Ureter (tissue), 1 donor: ENCODE measurements at places on chromosomes 11 and 22. TPM values are rescaled to one million over a fixed set of nuclear protein-coding genes. Genes with fewer than 3 reads are reported as not detected.

Gene BBOX1
- total RNA-seq, result 0.73 TPM

Gene DGAT2
- total RNA-seq, result 24.0 TPM

Gene MS4A1
- total RNA-seq, result 0.49 TPM

Gene MRGPRX4
- not detected for total RNA-seq

DNA sequence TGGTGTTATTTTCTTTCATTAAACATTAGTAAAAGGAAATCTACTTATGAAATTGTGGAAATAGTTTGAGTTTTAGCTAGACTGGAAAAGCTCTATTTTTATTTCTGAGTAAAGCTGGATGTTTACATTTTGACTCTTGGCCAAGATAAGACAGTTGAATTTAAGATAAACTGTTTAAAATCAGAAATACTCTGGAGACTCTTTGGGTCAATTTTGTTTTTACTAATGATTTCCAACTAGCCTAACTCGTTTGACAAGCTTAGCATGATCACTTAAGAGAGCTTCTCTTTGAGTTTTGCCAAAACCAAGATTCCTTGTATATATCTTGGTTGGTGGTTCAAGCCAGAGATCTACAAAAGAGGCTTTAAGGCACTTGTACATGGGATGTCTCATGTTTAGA, 724.8 kb upstream of the LUZP2 start:
- no peak for DNase-seq

DNA sequence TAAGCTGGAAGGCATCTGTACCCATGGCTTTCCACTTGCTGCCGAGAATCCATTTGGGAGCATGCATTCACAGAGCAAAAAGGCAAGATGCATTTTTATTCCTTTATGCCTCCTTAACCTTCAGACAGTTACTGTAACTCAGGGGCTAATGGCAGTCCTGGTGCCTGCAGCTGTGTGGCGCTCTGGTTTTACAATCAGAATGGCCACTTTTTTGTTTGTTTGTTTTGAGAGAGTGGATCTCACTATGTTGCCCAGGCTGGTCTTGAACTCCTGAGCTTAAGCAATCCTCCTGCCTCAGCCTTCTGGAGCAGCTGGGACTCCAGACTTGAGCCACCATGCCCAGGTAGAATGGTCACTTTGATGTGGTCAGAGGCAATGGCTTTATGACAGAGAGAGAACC, 101.8 kb downstream of the NAV2 start:
- no peak for DNase-seq

DNA sequence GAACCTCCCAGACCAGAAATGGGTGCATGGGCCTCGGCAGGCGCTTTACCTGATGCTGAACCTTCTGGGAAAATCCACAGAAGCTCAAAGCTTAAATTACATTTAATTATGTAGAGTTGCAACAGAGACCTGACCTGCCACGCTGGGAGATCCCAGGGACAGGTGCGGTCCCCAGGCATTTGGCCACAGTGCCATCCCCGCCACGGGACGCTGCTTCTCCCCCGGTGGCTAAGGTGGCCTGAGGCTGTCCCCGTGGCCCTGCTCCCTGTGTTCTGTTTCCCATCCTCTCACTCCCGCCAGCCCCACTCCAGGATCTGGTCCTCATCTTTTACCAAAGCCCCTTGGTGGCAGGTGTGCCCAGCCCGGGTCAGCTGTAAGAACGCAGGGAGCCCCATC, 39.6 kb downstream of the GRAMD4 start:
- DNase-seq, result no peak

- no peak for DNase-seq
Measured at GRCh38 chr11:104841185-104841584, 57.1 kb downstream of the CASP12 start.

GRCh38 chr11:61682906-61683675, 2.9 kb downstream of the DAGLA start:
- DNase-seq, result no peak

DNA sequence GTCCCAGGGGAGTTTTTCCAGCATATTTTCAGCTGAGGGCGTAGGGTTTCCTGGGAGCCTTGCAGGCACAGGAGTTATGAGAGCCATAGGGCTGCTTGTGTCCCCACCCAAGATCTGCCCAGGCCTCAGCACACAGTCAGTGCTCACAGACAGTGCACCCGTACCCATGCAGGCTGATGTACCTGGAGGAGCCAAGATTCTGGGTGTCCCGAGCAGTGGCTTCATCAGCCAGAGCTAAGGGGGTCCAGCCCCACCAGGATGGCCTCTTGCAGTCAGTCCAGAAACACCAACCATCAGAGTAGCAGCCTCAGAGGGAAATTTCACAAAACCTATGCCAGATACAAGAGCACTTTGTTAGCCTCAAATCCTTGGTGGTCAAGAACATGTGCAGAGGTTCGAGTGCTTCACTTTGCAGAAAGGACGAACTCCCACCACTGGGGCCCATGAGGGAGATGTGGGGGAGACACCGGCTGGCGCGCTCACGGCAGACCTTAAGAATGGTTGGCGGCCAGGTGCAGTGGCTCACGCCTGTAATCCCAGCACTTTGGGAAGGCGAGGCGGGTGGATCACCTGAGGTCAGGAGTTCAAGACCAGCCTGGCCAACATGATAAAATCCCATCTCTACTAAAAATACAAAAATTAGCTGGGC, 43.8 kb upstream of the RTL6 start:
- DNase-seq, result no peak

DNA sequence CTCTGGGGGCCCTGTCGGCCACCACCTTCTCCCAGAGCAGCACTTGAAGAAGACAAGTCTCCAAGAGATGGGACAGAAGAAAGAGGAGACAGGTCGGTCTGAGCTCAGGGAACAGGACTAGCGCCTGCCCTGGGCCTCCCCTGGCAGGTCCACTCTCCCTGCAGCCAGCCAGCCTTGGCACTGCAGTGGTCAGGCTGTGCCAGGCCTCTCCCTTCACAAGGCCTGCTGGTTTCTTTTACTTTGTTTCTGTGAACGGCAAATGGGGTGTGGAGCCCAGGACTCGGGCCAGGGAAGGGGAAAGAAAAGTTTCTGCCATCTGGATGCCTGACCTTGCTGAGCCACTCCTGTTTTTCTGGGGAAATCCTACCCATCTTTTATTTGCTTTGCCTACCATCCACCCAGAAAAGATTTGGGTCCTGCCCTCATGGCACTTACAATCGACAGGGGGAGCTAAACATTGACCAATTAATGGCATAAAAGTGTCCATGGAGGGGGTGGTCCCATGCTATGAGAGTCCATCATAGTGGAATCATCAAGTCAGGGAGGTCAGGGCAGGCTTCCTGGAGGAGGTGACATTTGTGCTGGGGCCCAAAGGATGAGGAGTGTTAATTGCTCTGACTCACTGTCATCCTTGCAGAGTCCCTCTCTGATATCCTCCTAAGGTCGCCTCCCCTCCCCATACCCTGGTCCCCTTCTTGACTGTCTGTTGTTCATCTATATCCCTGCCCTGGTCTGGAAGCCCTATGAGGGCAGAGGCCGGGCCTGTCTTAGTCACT, 65.2 kb downstream of the NFAM1 start:
- no peak for DNase-seq

DNA sequence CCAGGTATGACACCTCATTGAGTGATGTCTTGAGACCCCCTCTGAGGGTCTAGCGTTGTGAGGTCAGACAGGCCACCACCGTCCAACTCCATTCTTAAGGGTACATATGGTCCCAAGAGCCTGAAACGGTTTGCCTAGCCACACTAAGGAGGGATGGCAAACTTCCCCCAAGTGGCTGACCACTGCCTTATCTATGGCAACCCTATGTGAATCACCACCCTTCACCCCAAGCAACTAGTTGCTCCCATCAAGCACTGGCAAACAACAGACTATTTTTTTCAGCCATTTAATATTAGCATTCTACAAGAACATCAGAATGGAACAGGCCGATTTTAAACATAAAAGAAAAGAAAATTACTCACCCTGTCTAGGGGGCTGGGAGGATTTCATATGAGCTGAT, 22.8 kb downstream of the THOC5 start:
- no peak for DNase-seq

DNA sequence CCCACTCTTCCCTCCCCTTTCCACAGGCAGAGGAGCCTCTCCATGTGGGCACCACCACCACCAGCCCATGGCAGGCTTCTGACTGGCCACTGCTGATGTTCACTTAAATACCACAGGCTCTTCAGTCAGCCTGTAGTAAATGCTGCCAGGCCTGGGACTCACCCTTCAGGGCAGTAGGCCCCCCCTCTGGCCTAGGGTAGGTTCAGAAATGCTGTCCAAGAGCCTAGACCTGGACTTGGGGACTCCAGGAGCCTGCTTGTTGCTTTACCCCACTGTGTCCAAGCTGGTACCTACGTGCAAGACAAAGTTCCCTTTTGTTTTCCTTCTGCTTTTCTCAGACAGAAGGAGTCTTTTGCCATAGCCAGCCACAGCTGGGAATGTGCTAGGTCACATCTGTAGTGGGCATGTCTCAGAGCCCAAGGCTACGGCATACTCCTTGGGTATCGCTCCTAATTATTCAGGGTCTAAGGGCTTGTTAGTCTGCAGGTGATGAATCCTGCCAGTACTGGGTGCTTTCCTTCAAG, 38.6 kb downstream of the TMEM135 start:
- DNase-seq, result no peak

GRCh38 chr11:84588131-84588829, 1038.9 kb downstream of the DLG2 start:
- DNase-seq, result no peak

DNA sequence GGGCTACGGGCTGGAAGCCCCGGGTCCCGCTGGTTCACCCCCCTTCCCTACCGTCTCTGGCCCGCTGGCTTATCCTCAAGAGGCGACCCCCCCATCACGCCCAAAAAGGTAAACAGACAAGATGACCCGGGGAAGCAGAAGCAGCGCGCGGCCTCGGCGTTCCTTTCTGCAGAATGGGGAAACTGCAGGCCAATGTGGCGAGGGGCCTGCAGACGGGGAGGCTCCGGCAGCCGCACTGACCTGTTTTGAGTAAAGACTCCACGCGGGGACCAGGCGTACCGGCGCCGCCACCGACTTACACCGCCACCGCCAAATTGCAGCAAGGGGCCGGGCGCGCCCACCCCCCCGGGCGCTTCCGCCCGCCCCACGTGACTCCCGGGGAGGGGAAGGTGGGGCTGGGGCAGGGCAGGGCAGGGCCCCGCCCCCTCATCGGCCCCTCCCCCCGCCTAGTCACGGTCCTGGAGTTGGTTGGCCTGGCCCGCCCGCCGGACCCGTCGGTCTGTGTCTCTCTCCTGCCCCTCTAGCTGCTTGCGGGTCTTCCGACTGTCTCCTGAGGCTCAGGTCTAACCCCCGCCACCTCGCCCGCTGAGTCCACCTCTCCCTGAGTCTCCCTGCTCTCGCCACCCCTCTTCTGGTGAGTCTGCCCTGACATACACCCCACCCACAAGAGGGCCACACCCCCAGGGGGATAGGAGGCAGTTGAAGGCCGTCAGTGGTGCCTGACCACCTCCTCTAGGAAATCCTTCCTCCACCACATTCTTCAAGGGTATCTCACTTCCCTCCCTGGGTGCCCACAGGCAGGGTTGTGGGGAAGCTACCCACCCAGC, at the start of gene ARAP1:
Gene ARAP1 (minus strand): TSS at position 321 of the 827 bp plus-strand sequence. CDS start 25,280 bp downstream, outside the sequence.
- peak; percentile 79 for DNase-seq

DNA sequence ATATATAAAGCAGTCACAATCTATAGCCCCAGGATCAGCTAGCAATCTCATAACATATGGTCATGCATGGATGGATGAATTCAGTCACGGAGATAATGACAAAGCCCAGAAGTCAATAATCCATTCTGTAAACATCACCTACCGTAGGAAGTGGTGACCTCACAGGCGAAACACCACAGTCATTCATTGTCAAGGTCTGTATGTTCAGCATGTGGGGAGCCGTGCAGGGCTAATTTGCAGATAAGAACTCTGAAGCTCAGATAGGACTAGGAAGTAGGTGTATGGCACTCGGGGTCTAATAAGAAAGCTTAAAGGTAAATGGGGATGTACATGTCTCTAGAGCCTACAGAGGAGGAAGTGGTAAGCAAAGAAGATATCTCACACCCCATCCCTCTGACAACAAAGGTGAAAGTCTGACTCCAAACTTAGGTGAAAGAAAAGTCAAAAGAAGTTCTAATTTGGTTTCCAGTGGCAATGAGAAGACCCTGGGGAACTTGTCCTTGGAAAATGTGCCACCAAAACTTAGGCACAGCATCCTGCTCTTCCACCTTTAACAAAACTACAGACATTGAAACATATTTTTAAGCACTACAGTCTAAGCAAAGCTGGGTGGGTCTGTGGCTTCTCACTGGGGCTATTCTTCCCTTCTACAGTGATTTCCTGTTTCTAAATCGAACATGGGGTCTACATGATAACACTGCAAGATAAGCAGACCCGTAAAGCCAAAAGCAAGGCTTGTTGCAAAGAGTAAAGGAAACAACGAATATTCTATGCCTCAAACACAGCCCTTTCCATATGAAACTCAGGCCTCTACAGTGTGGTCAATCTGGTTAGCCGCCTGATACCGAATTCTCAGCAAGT, 5.2 kb downstream of the CRTAM start:
- no peak for DNase-seq

DNA sequence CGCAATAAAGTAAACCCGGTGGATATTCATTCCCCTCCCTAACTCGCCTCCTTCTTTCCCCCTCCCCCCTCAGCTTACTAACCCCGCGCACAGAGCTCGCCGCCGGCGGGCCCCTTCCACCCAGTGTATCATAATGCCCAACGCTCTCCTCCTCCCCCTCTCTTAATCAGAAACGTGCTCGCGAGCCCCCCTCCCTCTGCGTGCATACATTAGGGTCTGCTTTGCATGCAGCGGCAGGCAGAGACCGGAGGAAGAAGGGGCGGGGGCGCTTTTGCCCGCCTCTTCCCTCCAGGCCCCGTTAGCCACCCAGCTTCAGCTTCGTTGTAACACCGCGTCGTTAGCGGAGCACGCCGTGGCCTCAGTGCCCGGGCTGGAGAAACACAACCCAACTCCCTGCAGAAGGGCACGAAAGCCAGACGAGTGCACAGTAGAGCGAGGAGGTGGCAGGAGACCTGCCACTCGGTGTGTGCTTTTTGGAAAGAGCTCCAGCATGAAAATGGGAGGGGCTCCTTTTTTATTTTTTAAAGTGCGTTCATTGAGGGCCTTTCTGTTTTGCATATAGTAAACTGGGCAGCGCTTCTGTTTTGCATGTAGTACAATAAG, 901 bp upstream of the KMT2A start:
- DNase-seq, result no peak

DNA sequence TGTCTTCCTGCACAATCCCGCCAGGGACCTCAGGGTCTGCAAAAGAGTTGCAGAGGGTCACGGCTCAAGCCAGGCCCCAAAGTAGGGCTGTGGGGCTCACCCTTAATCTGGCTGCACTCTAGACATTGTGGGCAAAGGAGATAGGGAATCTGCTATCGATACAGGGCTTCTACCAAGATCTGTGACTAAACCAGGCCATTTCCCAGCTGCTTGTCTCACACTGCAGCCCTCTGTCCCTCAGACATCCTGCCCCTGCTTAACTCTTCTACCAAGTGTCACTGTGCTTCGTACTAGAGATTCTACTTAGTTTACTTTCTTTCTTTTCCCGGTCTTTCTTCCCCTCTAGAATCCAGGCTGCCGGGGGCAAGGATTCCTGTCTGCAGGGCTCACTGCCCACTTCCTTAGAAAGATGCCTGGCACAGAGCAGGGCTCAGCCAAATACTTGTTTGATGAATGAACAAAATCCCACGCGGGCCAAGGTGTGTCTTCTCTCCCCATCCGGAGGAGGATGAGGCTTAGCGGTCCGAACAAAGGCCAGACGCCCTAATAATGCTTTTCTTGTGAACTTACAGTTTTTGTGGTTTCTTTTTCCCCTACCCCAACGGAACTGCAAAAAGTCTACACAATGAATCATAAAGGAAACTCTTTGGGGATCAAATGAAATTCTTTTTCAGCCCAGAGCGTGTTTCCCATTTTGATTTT, 61.3 kb upstream of the ANO1 start:
- DNase-seq, result no peak
